ENCODE measurements at places on chromosomes 6 and 20.

DNA sequence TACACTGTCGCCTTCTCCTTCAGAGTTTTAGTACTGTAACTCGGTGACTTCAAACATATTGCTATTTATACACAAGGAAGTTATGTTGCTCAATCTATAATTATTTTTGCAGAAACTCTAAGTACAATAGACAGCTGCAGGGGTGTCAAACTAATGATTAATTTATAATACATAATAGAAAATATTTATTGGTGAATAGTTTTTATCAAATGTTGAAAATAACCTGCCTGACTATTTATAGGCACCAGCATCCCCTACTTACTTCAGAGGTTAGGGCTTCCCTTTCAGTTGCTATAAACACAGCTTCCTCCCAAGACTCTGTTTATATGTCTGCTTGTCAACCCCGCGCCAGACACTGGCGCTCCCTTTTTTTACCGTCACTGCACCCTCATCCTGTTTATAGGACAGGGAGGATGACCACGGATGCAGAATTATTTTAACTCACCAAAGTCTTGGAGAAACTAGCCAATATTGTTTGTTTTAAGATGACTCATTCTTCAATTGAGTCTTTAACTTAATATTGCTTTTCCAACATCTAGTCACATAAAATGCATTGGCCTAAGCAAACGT lies 225.0 kb downstream of the ALDH8A1 start:
- DNase-seq, result no peak

- DNase-seq, result no peak
These were observed 54.2 kb downstream of the LHFPL5 start for GRCh38 chr6:35859367-35859766.

GRCh38 chr6:121465101-121465500 lies 29.7 kb downstream of the GJA1 start:
- no peak for DNase-seq

DNA sequence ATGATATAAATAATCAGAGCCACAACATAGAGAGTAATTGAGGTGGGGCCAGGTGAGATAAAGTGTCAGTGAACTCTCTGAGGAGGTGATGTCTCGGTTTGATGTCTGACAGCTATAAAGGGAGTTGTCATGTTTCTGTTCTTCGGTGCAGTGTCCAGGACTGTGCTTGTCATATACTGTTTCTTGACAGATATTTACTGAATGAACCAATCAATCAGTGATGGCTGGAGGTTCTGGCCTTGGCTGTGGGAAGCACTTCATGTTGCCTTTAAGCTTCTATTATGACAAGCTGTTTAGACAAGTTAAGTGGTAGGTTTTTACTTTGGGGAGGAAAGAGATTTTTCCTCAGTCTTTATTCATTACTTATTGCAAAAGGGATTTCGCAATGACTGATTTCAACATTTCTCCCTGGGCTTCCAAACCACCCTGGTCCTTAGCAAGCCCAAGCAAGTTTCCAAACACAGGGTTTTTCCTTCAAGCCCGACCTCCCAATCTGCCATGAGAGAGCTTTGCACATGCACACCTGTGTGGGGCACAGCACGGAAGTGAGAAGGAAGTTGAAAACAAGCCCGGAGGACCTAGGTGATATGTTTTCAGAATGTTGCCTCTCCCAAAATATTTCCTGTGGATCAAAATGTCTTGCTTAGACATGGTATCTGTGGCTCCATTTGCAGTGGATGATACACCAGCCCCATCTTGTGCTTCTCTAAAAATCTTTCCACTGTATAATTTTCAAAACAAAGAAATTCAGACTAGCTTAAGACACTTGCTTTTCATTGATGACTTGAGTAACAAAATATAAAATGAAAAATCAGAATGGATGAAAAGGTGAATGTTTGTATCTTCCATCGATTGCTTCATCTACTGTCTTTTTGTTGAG lies 567.3 kb upstream of the BTBD3 start:
- DNase-seq, result no peak

GRCh38 chr6:161117308-161117707 lies 125.7 kb downstream of the MAP3K4 start:
- DNase-seq, result no peak

DNA sequence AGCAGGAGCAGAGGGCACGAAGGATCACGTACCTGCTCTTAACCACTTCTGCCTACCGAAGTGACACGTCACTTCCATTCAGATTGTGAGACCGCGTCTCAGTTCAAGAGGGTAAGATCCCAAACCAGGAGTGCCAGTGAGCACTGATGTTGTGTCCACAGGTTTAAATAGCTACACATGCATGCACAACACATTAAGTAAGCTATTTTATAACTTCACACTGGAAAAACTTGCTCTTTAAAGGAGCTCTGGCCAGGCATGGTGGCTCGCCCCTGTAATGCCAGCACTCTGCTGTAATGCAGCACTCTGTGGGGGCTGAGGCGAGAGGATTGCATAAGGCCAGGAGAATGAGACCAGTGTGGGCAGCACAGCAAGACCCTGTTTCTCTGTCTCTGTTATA lies 21.1 kb downstream of the ABHD12 start:
- no peak for DNase-seq

GRCh38 chr20:8438748-8439147 lies 306.7 kb downstream of the PLCB1 start:
- DNase-seq, result no peak

DNA sequence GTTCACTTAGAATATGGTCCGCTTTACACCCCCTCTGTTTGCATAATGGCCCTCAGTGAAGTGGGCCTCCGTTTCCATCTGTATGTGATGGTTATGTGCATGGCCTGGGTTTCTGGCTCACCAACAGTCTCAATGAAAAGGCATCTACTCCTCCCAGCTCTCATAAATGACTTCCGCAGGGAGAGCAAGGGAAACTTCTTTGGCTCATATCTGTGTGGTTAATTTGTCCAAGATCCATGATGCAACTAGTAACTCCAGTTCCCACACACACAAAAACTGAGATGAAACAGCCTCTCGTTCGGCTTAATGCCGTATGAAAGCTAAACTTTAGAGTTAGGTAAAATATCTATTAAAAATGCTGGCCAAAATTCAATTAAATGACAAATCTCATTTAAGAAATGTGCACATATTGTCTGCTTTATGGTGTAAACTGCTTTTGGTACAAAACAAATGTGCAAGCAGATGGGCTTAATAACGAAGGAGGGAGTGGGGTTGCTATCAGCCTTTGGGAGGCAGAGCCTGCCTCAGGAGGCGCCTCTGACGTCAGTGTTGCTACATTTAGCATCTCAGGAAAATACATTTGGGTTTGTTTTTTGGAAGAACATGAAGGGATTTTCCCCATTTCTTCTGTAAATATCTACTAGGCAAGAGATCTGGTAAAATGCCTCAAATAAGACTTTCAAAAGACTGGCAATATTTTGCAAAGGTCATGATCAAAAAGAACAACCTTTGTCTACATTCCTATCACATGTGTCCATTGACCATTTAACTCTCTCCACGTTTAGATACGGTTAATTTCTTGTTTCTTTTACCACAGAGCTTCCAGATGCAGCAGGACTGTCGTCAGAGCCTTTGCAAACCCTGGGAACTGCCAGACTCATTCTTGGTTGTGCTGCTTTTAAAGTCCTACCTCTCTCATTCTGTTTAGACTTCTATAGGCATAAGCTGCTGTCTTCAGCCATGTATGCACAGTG lies 96.8 kb downstream of the ARMC2 start:
- DNase-seq, result peak; percentile 79

GRCh38 chr20:37868851-37869333 lies 34.0 kb upstream of the VSTM2L start:
- DNase-seq, result no peak

GRCh38 chr6:165091121-165091785 lies 218.2 kb downstream of the C6orf118 start:
- DNase-seq, result no peak

DNA sequence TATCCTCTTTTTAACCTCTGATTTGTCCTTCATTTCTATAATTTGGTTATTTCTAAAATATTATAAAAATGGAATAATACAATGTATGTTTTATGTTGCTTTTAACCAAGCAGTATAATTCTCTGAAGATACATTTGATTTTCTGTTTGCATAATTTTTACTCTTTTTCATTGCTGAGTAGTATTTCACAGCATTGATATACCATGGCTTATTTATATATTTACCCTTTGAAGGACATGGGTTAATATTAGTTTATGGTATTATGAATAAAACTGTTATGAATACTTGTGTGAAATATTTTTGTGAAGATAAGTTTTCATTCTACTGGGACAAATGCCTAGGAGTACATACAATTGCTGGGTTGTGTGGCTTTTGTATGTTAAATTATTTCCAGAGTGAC lies 748.6 kb downstream of the TENT5A start:
- no peak for DNase-seq

DNA sequence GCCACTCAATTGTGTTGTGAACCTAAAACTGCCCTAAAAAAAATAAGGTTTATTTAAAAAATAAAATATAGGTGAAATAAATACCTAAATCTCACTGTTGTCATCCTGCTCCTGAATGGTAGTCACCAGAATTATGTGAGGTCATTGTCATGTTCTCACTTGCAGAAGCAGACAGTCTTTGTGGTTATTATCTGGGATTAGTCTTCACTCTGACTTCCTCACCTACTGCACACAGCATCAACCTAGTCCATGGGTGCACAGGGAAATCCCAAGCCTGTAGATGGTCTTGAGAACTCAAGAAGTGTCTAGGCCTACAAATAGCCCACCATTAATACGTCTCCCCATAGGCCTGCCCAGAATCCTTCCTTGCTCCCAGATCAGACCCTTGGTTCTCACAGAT lies 97.0 kb downstream of the FOXF2 start:
- DNase-seq, result no peak

DNA sequence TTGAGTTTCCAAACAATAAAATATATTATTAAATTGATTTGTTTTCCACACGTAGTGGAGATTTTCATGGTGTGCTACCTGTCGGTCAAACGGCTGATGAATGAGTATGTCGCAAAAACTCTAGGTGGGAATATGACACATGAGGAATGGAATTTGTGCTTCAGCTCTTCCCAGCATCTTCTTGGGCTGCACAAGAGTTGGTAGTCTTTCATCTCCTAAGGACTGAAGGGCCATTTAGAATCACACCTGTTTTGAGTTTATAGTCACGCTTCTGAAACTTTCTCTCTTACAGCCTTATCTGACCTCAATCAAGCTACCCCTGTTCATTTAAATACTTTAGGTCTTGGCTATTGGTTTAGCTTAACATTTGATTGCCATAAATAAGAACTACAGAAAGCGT lies 157.7 kb upstream of the AKAP12 start:
- no peak for DNase-seq

DNA sequence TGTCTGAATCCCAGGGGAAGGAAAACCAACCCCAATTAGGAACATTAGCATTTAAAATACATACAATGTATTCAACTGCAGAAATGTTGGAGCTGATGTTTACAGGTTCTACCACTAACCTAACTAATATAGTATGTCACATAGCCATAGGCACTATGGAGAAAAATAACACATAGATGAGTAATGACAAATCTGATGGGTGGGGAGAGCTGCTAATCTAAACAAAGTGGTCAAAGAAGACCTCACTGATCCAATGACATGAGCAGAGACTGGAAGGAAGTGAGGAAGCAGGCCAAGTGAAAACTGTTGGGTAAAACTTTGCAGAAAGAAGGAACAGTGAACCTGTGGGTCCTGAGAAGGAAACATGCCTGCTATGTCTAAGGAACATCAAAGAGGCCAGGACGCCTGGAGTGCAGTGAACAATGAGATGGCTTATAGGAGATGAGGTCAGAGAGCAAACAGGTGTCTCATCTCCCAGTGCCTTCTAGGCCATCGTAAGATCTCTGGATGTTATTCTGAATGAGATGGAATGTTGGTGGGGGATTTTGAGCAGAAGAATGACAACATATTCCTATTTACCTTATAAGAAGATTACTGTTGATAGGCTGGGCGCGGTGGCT lies 135.7 kb downstream of the ALDH8A1 start:
- DNase-seq, result no peak

DNA sequence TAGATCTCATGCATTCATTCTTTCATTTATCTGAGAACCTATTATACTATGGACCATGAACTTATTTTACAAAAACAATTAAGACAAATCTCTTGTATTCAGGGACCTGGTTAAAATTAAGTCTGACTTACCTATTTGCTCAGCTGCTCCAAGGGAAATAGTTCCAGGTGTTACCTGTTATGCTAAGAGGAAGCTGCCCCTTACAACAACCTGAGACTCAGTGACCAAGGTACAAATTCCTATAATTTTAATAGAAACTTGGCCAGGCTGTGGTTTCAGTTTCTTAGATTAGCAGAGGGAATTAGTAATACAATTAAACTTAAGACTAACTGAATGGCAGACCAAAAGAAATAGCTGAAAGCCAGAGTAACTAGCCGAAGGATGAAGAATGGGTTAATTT lies 48.2 kb upstream of the GMPR start:
- DNase-seq, result no peak

GRCh38 chr6:107806691-107807090 lies 17.4 kb downstream of the SCML4 start:
- DNase-seq, result no peak

All from left cardiac atrium (tissue), 4 donors.